ENCODE measurements at places on chromosomes 7 and 10.

- DNase-seq: no peak
These were observed 36.5 kb upstream of the ECHDC3 start for GRCh38 chr10:11705722-11706121.

- no peak for DNase-seq
These were observed 853.6 kb downstream of the LRMDA start for GRCh38 chr10:76285012-76285411.

- DNase-seq: peak; percentile 58
These were observed 47.7 kb downstream of the DLD start for GRCh38 chr7:107938456-107939250.

DNA sequence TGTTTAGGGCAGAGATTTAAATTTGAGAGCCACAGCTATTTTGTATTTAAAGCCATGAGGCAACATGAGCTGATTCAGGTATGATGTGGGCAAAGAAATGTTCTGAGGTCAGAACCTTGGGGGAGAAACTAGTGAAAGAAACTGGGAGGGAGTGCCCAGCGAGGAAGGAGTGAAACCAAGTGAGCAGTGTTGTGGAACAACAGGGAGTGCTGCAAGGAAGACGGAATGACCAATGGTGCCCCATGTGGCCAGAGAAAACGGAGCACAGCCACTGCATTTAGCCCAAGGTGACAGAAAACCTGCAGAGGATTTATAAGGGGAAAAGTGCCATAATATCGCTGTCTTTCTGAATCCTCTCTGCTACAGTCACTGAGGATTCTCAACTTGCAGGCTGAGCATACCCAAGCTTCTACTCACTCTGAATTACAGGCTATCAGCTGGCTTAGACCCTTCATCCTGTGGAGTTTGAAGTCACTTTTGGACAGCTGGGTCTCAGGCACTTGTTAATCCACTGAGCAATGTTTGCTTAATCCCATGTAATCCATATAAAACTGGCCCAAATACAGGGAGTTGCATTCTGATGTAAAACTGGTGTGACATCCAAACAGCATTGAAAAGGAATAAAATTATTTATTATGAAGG, 777.3 kb downstream of the CCSER2 start:
- no peak for DNase-seq

- no peak for DNase-seq
These were observed 624.7 kb upstream of the IGFBP3 start for GRCh38 chr7:46545790-46546189.

- no peak for DNase-seq
These were observed 1.1 kb upstream of the HPSE2 start for GRCh38 chr10:99236627-99237309.

DNA sequence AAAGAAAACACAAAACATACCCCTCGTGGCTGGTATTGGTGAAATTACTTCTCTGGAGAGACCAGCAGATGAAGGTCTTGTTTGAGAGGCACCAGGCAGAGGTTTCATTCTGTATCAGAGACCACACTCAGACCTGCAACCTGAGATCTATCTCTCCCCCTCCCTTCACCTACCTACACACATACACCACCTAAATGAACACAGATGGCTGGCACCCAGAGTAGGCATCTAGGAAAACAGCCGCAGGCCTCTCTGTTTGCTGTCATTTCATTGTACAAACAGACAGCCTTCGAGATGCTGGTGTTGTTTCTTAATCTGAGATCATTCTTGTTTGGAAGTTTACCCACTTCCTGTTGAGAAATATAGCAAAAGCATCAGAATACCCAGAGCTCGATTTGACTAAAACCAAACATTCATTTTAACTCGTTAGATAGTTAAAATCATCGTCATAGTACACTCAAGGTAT, 173.9 kb upstream of the SLC25A13 start:
- DNase-seq: no peak

GRCh38 chr10:97762816-97763215, 9.0 kb downstream of the SFRP5 start:
- no peak for DNase-seq

GRCh38 chr7:81657551-81657950, 112.3 kb downstream of the HGF start:
- no peak for DNase-seq

- DNase-seq: no peak
These were observed 725.2 kb upstream of the CELF2 start for GRCh38 chr10:10292501-10292900.

GRCh38 chr10:7956508-7956907, 98.0 kb upstream of the GATA3 start:
- no peak for DNase-seq

DNA sequence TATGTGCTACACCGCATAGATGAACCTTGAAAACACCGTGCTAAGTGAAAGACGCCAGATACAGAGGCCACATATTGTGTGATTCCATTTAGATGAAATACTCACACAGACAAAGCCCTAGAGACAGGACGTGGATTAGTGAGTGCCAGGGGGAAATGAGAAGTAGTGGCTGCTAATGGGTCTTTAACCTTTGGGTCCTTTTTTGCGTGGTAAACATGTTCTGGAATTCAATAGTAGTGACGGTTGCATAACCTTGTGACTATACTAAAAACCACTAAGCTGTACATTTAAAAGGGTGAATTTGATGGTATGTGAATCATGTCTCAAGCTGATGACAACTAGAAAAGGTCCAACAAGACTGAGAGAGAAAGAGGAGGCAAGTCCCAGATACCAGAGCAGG, 15.6 kb downstream of the SMKR1 start:
- DNase-seq: no peak

GRCh38 chr10:32371101-32371500, 24.1 kb upstream of the EPC1 start:
- DNase-seq: no peak

DNA sequence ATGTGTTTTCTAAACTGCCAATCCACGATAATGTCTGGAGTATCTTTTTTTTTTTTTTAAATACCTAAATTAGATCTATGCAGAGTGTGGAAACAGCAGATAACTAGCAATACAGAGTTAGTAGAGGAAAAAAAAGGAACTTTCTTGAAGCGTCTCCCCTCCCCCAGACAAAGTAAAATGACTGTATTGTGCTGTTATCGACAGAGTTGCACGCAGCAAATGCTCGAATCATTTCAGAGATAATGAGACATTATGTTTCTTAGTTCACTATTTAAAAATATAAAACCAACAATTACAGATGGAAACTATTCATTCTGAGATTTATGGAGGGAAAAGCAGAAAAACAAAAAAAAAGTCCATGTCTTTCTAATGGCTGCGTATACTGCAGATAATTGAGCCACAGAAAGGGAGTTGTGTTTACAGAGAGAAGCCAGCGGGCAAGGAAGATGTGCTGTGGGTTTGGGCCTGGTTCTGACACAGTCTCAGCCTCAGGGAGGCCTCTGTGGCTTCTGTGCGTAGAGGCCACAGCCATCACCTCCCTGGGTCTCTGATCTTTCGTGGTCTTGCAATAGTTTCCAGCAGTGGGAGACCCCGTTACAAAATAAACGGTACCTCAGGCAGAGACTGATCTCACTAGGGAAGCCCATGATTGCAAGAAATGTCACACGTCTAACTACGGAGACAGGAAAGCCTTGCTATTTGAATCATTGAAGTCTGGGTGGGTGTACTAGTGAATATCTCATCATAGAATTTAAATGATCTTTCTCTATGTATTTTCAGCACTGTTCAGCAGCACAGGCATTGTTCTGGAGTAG, 19.1 kb upstream of the KLF6 start:
- DNase-seq: no peak

- DNase-seq: no peak
These were observed 1119.1 kb upstream of the PHF14 start for GRCh38 chr7:9854605-9855004.

GRCh38 chr7:140327261-140327661, 71.1 kb downstream of the SLC37A3 start:
- DNase-seq: no peak

DNA sequence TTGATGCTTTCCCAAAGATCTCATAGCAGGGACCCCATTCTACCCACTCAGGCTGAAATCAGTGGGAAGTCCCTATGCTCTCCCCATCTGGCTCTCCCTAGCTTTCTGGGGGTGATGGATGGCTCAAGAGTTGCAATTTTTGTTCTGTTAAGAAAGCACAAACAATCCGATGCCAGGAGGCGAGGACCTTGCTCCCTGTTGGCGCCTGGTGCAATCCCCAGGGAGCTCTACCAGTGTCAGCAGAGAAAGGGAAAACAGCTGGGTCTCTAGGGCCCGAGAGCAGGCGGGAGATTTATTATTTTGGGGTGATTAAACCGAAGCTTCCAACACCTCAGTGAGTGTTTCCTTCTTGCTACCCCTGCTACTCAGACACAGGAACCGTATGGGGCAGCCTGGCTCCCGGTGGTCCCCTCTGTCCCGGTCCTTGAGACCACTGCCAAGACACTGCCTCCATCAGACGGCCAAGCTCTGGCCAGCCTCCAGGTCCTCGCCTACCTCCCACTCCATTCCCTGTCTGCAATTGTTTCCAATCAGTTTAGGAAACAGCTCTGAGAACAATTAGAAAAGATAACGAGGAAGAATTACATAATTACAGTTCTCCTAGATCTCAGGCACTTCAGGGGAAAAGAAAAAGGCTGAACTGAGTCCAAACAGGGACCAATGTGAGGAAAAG, 147.9 kb downstream of the PLXNA4 start:
- no peak for DNase-seq

- no peak for DNase-seq
These were observed 12.0 kb downstream of the TBX20 start for GRCh38 chr7:35241884-35242283.

GRCh38 chr10:92124616-92125143, 166.2 kb downstream of the CPEB3 start:
- DNase-seq: peak; percentile 39

Measured in Right ventricle myocardium superior (tissue), 1 donor.